NCI-H774 (cell line): ENCODE measurements at places on chromosomes 1 and 21.

- DNase-seq, result no peak
These were observed 457.3 kb upstream of the VAMP3 start for GRCh38 chr1:7313826-7314225.

DNA sequence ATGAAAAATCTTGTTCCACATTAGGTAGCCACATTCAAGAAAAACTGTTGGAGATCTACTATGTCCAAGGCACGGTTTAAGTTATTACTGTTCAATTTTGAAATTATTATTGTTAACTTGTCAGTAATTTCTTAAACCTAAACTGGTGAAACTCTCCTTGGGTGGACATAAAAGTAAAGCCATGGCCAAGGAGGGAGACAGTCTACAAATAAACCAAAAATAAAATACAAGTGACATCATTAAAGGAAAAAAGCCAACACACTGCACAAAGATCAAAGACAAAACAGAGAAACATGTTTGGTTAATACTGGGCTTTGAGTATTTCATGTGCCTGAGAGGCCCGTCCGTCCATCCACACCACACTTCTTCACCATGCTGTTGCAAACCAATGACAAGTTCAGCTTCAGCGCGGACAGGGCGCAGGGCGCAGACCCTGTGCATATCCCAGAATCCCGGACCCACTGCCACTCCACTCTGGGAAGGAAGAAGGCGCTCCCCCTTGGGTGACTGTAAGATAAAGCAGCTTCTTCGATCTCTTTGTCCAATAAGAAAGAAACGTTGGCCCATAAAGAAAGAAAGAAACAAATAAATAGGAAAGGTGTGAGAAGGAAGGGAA lies 918 bp upstream of the RASAL2 start:
- DNase-seq, result no peak

GRCh38 chr1:193799948-193800690 lies 613.7 kb upstream of the B3GALT2 start:
- no peak for DNase-seq

GRCh38 chr1:208939537-208940085 lies 643.9 kb upstream of the CAMK1G start:
- DNase-seq, result no peak

DNA sequence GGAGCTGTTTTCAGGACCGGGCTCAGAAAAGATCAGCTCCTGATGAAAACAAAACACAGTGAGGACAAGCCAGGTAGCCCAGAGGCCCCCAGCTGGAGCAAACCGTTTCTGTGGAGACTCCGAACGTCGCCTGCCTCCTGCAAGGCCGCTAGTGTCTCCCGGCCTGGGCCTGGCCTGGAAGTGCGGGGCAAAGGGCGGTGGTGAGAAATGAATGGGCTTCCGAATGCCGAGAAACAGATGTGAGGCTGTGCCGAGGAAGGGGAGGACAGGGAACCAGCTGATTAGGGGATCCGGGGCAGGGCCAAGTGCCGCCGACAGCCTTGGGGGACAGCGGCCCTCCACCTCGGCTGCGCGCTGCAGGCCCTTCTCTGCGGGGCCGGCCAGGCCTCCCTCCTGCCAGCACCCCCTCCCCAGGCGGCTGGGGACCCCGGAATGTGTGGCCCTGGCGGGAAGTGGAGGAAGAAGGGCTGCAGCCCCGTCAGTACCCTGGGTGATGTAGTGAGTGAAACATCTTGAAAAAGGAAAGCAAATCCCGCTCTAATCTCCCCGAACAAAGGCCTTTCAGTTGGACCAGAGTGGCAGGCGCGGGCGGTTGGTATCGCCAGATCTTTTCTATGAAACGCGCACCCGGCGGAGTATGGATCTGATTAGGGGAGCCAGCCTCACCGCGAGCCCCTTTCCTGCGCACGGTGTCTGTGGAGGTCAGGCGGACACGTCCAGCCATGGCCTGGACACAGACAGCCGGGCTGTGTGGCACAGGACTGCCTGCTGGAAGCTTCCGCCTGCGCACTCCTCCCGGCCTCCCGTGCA lies 52.6 kb downstream of the PRDM16 start:
- DNase-seq, result no peak

- no peak for DNase-seq
These were observed 48.1 kb downstream of the STYXL2 start for GRCh38 chr1:167141963-167142362.

GRCh38 chr1:14254251-14254650 lies 344.2 kb upstream of the KAZN start:
- DNase-seq, result no peak

- DNase-seq, result no peak
These were observed 74.2 kb upstream of the NGF start for GRCh38 chr1:115412286-115412685.

- no peak for DNase-seq
These were observed 72.9 kb downstream of the IFI44 start for GRCh38 chr1:78722521-78722920.

DNA sequence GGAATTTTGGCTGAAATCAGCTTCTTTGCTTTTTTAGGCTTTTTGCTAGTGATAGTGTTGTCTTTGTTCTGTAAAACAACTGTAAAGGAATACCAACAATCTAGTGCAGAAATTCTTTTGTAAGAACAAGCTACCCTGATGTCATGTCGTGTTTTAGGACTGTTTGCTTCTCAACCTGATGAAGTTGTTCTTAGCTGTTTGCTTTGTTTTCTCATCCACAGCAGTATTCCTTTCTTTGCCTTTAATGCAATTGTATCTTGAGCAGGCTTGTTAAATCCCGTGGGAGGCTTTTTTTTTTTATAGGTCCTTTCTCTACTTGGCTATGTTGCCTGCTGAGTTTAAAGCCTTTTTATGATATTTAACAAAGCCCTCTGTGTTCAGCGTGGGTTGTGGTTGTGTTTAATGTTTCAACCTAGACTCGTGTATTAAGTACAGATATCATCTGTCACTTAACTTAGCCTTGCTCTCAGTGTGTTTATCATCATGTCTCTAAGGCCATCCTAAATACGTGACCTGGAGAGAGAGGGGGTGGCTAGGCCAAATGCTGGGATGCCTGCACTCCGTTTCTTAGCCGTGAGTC lies 31.6 kb downstream of the ADARB1 start:
- no peak for DNase-seq

GRCh38 chr1:192575499-192576189 lies at the start of gene RGS1:
TSS of gene RGS1 (plus strand) at chr1:192575773. CDS start at chr1:192575793, 20 bp downstream.
- DNase-seq, result no peak

- DNase-seq, result no peak
These were observed 88.3 kb upstream of the ADGRL2 start for GRCh38 chr1:81712425-81712824.

DNA sequence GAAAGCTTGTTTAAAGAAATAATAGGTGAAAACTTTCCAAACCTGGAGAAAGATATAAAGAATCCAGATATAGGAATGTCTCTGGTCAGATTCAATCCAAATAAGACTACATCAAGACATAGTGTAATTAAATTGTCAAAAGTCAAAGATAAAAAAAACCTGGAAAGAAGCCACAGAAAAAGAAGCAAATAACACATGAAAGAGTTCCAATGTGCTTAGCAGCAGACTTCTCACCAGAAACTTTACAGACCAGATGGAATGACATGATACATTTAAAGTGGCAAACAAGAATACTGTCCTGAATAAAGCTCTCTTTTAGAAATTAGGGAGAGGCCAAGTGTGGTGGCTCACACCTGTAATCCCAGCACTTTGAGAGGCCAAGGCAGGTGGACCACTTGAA lies 1039.9 kb downstream of the KCNT2 start:
- DNase-seq, result no peak

DNA sequence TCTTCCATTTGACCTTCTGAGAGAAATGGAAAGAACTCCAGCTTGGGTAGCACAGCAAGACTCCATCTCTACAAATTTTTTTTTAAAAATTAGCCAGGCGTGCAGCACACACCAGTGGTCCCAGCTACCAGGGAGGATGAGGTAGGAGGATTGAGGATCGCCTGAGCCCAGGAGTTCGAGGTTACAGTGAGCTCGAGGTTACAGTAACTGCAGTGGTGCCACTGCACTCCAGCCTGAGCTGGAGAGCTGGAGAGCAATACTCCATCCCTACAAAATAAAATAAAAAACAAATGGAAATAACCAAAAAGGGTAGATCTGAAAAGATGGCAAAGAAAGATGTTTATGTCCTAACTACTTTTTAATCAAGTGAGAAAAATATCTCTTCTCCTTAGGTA lies 14.5 kb downstream of the POGZ start:
- no peak for DNase-seq

GRCh38 chr1:11028018-11028417 lies 15.6 kb downstream of the TARDBP start:
- DNase-seq, result no peak

DNA sequence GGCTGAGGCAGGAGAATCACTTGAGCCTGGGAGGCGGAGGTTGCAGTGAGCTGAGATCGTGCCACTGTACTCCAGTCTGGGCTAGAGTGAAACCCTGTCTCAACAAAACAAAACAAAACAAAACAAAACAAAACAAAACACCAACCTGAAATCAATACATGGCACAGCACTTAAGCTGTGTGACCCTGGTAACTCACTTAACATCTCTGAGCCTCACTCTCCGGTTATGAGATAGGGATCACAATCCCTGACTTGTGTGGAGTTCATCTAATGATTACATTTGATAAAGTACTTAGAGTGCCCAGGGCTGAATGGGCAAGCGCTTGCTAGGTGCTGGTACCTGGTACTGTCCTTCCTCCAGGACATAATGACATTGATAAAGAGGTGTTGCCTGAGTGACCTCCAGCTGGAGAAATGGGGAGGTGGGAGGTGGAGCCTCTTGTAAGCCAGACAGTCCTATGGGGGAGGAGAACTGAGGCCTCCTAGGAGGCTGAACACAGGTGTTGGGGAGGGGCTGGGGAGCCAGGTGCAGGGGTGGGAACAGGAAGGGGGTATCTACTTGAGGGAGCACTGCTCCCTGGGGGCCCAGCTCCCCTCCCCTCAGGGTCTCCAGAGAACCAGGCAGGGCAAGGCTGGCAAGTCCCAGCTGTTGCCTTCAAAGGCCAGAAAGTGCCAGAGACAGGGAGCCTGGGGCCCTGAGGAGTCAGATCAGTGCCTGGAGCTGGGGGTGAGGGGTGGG lies 17.9 kb downstream of the FOXO6 start:
- no peak for DNase-seq

DNA sequence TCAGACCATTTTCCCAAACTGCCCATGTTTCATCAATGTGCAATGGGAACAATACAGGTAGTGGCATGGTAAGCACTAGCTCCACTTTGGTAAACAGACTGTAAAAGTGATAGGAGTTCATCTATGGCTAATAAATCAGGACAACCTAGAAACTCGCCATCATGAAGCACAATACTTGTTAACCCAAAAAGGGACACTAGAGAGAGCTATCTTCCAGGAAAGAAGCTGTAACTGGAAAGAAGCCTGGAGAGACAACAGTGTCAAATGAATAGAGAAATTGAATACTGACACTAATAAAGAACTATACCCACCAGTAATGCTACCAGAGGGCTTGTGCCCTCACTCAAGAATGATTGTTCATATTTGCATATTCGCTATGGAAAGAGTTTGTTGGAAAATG lies 164.7 kb upstream of the RGS18 start:
- no peak for DNase-seq

- no peak for DNase-seq
These were observed 211.4 kb upstream of the PKN2 start for GRCh38 chr1:88472714-88473113.

- no peak for DNase-seq
These were observed 3.3 kb upstream of the OLIG2 start for GRCh38 chr21:33022489-33022827.

DNA sequence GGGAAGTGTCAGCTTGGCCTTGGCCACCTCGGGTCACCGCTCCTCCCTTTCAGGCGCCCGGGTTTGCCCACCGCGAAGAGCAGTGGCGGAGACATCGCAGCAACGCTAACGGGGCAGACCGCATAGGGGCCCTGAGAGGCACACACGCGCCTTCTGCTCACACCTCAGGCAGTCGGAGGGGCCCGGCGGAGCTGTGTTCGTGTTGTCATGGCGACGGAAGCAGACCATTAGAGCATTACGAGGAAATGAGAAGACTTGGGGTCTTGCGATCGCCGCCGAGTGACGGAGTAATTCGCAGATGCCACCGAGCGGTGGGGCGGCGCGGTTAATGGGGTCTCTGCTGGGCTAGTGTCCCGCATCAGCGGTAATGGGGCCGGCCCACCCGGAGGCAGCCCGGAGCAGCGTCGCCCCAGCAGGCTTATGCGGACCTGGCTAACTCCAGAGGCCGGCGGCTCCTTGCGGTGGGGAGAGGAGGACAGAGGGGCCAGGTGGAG lies 144.1 kb downstream of the TNR start:
- no peak for DNase-seq

DNA sequence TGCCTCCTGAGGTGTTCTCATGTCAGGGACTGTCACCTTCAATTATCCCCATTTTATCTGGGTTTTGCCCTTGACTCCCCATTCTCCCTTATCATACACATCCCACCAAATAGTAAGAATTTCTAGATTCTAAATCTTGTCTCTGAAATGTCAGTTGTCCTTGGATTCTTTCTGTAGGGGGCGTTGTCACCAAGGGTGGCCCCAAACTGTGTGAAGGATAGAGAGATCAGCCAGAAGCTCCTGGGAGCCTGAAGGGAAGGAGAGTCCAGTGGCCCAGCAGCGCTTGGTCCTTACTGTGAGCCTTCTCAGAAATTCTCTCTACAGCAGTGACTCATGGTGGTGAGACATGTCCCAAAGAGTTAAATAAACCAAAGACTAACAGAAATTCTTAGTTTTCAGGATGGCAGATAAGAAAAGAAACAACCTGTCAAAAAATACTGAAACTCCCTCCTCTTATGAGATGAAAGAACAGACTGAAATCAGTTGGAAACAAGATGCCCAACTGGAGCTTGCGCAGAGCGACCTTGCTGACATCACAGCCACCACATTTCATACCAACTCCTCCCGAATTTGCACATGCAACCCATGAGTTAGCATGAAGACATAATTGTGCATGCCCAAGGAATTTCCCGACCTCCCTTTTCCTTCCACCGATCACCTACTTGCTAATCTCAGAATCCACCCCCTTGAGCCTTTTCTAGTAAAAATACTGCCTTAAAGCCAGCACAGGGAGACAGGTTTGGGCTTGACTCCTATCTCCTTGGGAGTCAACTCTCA lies 109.8 kb downstream of the ELAVL4 start:
- no peak for DNase-seq

DNA sequence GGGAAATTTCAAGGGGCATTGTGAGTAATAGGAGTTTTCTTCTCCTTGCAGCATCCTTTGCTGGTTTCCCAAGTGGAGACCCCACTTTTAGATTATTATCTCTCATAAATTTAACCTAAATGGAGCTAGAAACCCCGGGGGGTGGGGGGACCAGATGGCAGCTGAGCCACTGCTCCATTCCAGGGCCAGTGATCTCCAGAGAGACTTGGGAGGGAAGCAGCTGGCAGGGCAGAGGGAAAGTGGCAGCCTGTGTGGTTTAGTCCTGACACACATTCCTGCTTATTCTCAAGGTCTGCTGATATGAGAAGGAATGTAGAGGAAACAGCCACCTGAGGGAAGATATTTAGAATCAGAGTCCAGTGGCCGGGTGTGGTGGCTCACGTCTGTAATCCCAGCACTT lies 16.3 kb downstream of the PCP4L1 start:
- DNase-seq, result no peak

DNA sequence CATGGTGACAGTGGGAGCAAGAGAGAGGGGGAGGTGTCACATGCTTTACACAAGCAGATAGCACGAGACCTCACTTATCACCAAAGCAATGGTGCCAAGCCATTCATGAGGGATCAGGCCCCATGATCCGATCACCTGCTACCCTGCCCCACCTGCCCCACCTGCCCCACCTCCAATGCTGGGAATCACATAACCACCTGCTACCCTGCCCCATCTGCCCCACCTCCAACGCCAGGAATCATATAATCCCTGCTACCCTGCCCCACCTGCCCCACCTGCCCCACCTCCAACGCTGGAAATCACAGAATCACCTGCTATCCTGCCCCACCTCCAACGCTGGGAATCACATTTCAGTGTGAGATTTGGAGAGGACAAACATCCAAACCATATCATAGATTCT lies 10.6 kb upstream of the AIRE start:
- no peak for DNase-seq

- DNase-seq, result no peak
These were observed 470 bp upstream of the RTCA start for GRCh38 chr1:100265562-100265930.
